ENCODE measurements at places on chromosomes 16 and 17.
A peak's percentile ranks its signal among the peaks of the same experiment; 100 is the strongest.

GRCh38 chr17:7340179-7340578 is 3.9 kb downstream of the ACAP1 start:
- no peak for DNase-seq

- no peak for DNase-seq
Observed at GRCh38 chr17:67223924-67224323, 21.1 kb downstream of the HELZ start.

DNA sequence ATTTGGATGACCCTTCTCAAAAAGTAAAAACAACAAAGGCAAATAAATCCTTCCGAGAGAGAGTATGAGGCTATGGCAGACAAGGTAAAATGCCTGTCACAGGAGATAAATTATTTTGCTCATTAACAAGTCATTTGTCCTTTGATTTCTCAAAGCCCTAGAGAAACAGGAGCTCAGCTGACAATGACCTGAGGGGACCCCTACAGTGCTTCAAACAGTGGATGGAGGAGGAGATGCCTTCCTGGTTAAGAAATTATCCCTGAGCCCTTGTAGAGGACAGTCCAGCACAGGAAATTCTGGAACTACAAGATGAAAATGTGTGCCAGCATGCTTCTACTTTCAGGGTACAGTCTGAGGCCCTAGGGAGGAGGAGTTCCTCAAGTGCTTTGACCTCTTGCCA is 24.0 kb upstream of the RHBDL3 start:
- DNase-seq, result no peak

DNA sequence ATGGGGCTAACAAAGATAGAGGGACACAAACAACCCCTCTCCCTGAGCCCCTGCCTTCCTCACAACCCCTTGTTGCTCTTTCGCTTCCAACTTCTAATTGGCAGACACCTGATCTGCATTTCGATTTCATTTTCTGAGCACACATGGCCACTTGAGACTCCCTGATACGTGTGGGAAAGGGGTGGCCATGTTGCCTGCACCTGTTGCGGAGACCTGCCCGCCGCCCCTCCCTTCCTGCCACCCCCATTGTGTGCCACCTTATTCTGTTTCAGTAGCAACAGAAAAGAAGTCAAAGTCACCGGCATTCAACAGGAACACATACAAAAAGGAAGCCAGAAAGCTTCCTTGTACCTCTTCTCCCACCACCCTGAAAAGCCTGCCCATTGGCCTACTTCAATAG is 254.7 kb upstream of the SOX9 start:
- DNase-seq, result no peak

DNA sequence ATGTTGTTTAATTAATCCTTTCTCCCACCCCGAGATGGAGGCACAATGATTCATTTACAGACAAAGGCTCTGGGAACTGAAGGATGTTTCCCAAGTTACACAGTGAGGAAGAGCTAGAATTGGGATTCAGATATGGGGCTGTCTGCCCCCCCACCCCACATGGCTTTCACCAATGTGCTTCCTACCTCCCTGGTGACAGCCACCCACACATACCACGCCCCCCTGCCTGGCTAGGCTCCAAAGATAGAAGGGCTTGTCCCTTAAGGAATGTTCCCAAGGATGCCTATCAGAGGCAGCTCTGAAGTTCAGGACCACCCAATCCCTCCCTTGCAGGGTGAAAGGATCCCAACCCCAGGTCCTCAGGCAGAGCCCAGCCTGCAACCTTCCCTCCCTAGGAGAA is 32.9 kb downstream of the CFAP20 start:
- DNase-seq, result no peak

GRCh38 chr17:47990962-47991731 is 20.2 kb downstream of the CDK5RAP3 start:
- no peak for DNase-seq

DNA sequence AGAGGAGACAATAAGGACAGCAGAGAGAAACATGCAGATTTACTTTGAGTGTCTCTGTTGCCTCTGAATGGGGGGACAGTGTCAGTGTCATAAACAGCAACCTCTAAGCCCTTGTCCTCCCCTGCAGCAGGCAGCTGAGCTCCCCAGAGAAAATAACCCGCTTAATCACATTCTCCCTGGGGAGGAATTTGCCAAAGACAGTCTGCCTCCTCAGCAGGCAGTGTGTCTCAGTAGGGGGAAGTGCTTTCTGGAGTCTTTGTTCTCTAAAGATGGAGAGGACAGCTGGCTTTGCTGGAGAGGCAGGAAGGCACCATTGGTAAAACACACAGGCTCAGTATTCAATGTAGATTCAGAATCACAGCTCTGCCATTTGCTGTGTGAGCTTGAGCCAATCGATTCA is 16.1 kb downstream of the TEKT5 start:
- DNase-seq, result no peak

DNA sequence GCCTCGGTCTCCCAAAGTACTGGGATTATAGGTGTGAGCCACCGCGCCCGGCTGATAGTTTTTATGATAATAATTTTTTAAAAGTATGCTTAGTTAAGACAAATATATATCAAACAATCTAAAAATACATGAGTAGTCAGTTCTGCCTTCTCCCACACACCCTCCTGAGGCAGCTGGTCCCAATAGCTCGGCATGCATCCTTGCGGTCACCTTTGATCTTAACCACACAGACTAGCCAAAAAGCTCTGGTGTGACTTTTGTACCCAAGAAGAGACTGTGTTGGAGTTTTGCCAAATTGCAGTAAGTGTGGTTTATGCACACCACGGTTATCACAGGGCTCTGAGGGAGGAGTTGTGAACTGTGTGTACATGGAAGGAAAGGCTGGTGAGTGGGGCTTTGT is 25.6 kb downstream of the ATP6V0A1 start:
- DNase-seq, result peak; percentile 22

- DNase-seq, result no peak
Observed at GRCh38 chr16:67437513-67437912, 6.6 kb downstream of the HSD11B2 start.

DNA sequence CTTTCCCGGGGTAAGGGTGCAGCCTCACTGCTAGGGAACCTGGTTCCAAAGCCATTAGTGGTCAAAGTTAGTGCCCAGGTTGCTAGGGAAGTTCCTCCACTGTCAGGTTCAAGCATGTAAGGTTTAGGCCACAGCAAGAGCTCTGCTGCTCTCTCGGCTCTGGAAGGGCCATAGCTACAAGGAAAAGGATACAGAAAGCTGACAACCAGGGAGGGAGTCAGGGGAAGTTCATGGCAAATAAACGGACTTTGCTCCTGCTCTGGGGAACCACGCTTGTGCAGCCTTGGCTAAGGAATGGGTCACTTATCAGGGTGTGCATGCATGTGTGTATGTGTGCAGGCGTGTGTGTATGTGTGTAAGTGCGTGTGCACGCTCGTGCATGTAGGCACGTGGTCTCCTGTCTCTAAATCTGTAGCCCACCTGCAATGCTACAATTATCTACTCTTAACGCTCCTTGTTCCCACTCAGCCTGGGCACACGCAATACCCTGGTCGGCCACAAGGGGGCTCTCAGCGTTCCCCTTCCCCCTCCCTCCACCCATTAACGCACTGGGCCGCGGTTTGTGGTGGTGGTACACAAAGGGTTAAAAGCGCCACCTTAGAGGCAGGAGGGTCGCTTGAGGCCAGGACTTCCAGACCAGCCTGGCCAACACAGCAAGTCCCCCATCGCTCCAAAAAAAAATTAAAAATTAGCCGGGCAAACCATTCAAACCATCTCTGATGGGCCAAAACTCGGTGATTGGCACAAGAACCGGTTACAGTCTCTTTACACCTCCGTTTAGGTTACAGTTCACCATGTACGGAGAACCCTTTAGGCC is 48.4 kb upstream of the KDM8 start:
- DNase-seq, result peak; percentile 70

DNA sequence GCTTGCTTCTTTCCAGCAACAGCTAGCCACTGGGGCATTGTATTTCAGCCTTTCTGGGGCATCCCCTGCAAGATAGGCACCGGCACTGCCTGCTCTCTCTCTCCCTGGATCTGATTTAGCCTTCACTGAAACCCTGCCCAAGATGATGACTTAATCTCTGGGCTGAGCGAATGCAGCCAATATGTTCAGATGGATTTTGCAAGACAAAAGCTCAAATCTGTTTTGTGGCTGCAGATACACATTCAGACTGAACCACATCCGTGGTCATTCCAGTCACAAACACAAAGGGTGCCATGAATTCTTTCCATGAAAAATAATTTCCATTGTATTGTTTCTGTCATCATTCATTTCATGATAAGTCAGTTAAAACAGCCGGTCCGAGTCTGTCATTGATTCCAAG is 24.2 kb downstream of the SOST start:
- no peak for DNase-seq

DNA sequence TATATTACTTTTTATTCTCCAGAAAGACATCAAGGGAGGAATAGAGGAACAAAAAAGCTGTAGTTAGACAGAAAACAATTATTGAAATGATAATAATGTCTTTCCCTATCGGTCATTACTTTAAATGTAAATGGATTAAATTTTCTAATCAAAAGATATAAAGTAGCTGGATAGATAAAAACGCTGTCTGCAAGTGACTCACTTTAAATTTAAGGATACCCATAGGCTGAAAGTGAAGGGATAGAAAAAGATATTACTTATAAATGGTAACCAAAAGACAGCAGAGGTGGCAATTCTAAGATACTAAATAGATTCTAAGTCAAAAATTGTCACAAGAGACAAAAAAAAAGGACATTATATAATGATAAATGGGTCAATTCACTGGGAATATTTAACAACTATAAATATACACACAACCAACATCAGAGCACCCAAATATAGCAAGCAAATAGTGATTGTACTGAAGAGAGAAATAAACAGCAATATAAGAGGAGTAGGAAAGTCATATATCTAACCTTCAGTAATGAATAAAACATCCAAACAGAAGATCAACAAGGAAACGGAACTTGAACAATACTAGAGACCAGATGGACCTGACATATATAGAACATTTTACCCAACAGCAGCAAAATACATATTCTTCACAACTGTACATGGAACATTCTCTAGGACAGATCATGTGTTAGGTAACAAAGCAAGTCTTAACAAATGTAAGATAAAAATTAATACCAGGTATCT is 116.9 kb downstream of the BRIP1 start:
- DNase-seq, result no peak

GRCh38 chr17:19713901-19714361 is 2.5 kb downstream of the SLC47A2 start:
- no peak for DNase-seq

DNA sequence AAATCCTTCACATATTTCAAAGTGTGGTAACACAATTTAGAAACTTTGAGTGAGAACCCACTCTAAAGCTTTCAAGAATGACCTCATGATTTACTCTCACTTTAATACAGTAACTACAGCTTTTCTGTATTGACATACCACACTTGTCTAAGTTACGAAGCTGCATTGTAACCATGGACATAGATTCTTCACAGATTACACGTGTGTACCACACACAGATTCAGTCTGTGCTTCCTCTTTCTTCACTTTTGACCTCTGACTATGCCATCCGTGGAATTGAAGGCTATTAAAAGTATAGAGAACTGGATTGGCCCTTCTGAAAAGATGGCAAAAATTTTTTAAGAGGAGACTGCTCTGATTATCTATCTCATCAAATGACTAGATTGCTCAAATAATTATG is 172.7 kb downstream of the TANC2 start:
- DNase-seq, result no peak

GRCh38 chr17:80101946-80102663 is 724 bp downstream of the GAA start:
- DNase-seq, result no peak

DNA sequence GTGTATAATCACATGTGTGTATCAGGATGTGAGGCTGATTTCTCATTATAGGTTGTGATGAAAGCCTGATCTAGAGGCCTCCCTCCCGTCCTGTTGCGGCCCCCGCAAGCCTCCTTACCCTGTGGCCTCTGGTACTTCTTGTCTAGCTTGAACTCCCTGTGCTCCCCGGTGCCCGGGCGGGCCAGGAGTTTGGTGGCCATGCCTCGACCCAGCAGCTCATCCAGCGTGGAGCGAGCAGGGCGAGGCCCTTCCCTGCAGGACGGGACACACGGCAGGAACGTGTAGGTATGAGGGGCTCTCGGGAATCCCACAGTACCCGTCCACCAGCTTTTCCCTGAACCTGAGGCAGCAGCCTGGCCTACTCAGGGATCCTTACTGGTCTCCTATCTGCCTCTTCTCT is 14.9 kb downstream of the FBF1 start:
- DNase-seq, result no peak

DNA sequence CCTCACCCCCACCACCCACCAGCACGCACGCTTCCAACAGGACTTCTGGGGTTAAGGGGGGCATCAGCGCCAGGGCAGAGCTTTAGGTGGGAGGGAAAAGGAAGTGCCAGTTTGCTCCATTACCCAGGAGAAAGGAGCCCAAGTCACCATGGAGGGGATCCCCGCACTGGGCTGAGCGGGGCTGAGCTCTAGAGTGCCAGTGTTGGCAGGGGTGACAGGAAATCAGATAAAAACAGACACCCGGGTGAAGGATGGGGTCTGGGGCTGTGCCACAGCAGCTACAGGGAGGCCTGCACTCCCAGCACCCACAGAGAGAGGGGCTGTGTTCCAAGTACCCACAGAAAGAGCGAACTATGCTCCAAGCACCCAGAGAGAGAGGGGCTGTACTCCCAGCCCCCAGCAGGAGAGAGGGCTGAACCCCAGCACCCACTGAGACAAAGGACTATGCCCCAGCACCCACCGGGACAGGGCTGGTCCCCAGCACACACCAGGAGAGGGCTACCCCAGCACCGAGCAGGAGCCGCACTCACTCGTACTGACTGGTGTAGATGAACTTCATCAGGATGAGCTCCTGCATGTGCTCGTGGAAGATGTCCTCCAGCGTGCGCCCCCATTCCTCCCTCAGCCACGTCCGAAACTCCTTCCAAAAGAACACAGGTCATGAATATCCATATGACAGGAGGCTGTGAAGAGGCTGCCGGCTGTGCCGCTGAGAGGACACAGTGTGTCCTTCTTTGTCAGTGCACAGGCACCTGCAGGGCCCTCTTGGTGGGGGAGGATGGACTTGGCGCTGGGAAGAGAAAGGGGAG is 18.6 kb upstream of the C16orf95 start:
- no peak for DNase-seq

DNA sequence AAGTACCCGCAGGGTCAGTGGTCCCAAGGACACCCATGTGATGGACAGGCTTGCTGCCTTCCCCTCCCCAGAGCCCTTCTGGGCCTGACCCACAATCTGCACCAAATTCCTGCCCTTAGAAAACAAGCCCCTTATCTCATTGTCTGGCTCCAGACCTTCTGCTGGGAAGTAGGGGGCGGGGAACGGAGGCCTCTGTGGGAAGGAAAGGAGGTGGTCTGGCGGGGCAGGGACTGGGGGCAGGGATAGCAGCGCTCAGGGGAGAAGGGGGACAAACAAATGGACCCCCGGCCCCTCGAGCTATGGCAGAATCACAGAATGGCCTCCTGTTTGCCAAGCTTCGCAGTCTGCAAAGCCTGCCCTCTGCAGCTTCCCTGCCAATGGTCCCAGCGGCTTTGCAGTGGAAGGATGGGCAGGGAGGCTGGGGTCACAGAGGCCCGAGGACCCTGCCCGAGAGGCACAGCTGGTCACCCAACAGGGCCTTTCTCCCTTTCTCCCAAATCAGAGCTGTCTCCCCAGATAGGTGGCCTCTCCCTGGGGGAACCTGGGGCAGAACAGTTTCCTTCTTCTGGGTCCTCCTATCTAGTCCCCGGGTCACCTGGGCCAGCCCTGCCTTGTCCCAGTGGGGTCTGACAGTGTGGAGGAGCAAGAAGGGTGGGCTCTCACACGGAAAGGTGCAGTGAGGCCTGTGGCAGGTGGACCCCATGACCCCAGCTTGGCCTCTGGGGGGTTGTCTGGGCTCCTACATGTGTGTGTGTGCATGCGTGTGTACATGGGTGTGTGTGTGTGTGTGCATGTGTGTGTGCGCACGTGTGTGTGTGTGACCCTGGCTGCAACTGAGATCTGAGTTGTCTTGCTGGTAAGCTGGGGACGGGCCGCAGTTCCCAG is 25.5 kb downstream of the TMEM235 start:
- DNase-seq, result no peak

- DNase-seq, result no peak
Observed at GRCh38 chr16:77905374-77905920, 116.9 kb upstream of the CLEC3A start.

All from stimulated activated CD8-positive, alpha-beta memory T cell treated with anti-CD3 and anti-CD28 coated beads, Interleukin-15, amount 100 ng/mL, for 24 hours (primary cell).